ENCODE measurements at places on chromosomes 12 and 14.

DNA sequence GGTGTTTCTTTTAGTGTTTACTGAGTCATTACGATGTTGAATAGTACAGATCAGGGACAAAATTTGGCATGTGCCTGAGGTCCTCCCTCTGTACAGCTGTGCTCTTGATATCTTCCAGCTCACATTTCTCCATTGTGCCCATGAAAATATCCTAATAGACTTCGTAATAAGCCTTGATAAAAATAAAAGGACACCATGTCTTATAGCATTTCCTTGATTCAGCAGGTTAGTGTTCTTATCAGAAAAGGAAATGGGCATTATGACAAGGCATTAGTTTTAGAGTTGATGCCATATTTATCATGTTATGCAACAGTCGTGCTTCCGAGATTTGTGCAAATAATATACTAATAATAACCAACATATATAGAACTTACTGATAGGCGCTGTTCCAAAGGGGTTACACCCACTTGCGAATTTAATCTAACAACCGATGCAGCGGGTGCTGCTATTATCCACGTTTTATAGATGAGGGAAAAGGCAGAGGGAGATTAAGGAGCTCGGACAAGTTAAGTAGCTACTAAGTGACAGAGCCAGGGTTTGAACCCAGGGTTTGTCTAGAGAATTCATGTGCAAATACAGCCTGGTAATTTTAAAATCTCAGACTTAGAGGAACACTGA, 15.1 kb upstream of the WNK1 start:
- no peak for DNase-seq

DNA sequence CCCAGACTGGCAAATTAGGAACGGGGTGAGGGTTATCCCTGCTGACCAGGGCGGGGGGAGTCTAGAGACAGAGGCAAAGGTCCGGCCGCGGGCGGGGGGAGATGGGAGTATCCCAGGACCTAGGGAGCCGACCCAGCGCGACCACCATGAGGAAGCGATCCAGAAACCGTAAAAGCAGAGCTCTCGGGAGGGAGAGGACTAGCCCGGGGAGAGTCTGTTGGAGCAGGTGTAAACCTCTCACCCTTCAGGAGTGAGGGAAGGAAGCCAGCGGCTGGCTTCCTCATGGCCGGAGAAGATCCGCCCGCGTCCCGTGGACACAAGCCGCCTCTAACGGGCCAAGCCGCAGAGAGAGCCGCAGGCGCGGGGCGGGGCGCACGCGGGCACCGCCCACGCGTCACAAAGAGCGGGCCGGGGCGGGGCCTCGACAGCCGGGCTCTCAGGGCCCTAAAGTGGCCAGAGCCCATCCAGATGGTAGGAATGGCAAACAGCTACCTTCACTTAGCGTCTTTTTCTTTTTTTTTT, at the start of gene ACRBP:
TSS of gene ACRBP (minus strand) at position 350 of the 522 bp plus-strand sequence. CDS start at position 284, 66 bp downstream.
- peak; percentile 43 for DNase-seq

DNA sequence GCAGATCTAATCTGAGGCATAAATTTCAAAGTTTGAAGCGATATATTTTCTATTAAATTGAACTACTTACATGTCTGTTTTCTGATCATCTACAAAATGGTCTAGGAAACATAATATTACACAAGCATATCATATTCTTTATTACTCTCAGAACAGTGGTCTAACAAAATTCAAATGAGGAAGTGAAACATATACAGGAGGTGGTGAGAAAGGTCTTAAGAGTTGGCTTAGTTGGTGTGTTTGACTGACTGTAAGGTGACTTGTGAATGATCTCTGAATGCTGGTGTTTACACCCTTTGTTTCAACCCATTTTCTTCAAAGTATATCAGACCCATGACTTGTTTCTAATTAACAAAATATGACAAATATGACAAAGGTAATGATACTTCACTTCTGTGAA, 1156.8 kb downstream of the SLC16A7 start:
- no peak for DNase-seq

DNA sequence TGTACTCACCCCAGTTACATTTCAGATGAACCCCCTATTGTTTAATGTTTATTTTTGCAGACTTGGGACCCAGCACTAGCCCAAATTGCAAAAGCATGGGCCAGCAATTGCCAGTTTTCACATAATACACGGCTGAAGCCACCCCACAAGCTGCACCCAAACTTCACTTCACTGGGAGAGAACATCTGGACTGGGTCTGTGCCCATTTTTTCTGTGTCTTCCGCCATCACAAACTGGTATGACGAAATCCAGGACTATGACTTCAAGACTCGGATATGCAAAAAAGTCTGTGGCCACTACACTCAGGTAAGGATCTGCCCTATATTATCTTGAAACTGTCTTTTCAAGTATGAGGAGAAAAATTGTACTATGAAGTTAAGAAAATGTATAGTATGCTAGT, 1.2 kb downstream of the GLIPR1 start:
- no peak for DNase-seq

GRCh38 chr12:14607568-14607967, 39.9 kb upstream of the PLBD1 start:
- DNase-seq: no peak

DNA sequence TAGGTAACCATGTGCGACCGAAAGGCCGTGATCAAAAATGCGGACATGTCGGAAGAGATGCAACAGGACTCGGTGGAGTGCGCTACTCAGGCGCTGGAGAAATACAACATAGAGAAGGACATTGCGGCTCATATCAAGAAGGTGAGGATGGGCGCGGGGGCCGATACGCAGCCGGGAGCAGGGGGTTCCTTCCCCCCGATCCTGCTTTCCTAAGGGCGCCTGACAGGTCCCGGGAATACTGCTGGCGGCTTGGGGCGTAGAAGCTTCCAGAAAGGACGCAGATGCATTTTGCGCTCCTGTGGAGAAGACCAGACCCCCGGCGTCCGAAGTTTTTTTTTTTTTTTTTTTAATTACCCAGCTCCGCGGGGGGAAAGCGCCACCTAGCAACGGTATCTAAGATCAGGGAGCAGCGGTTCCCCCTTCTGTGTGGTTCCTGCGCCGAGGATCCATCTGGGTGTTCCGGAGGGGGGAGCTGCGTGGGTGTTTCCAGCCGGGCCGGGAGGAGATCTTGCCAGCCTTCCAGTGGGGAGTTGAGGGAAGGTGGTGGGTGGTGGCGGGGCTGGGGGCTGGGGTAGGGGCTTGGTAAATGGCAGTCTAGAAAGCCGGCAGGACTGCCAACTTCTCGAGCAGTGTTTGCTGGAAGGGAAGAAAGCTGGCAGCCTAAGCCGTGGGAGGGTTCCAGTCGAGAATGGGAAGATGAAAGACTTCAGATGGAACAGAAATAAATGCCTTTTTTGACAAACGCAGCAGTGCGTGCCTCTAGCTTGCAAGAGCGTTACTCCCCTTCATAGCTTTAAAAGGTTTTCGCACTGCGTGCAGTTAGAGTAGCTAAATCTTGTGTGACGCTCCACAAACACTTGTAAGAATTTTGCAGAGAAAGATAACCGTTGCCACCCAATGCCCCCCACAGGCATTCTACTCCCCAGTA, 764 bp downstream of the DYNLL1 start:
- peak; percentile 42 for DNase-seq

GRCh38 chr14:104821229-104821945, 20.5 kb downstream of the ZBTB42 start:
- DNase-seq: no peak

DNA sequence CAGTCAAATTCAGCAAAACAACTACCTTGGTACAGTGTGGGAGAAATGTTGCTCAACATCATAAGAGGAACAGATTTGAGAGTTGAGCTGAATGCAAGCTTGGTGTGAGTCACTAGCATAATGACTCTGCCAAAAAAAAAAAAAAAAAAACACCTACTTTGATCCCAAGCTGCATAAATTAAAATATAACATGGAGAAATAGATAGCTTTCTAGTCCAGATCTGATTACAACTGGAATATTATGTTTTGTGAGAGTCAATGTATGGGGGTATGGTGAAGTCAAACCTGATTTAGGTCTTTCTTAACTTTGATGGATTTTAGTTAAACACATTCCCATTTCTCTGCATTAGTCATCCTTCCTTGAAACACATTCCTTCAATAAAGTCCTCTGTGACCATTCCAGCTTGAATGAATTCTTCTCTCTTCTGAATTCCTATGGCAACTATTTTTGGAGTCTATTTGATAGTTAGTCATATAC, 188.1 kb downstream of the SLC5A8 start:
- no peak for DNase-seq

DNA sequence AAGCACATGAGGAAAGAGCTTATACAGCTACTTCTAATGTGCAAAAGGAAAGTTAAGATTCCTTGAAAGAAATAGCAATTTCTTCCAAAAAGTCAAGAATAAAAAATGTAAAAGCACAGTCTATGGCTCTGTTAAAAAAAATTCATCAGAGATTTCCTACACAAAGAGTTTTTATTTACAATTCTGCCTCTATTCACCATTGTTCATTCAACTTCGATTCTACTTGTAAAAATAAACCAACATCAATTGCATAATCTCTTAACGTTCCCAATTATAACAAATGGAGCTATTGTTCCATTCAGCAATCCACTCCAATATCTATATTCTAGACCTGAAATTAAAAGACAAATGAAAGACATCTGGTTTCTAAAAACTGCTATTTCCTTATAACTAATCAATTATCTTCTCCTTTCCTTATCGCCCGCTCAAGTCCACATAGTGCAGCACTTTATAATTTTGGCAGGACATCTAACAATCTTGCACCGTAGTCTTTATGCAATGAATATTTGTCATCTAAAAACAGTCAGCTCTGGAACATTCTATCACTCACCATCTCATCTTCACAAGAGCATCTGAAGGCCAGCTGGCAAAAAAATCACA, 6.2 kb downstream of the EIF2S3B start:
- DNase-seq: no peak

- no peak for DNase-seq
These were observed 65.7 kb upstream of the ASPG start for GRCh38 chr14:104019806-104020205.

GRCh38 chr12:49939707-49940106, 10.8 kb upstream of the AQP2 start:
- DNase-seq: no peak

- DNase-seq: no peak
These were observed 173.0 kb downstream of the STXBP6 start for GRCh38 chr14:24876996-24877395.

DNA sequence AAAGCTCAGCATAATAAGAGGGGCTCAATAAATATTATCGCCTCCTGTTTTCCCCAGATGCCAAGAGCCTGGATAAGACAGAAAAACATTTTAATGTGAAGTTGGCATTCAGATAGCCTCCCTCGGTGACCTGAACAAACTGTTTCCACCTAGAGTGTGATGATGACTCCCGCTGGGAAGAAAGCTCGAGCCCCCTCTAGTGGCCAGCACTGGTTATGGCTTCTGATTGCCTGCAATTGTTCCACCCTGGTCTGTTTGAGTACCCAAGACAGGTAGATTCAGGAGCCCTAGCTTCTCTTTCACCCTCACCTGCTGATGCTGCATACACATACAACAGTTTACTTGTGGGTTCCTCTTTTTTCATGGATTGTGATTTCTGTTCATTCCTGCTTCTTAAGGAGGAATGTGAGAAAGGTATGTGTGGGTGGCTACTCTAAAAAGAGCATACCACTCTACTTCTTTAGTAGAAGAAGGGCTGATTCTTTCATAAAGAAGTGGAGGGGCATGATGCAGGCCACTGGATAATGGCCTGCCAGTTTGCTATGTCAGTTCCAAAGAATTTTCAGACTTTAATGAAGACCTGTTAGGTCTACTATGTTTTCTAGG, 6.4 kb downstream of the ERG28 start:
- DNase-seq: peak; percentile 81

GRCh38 chr14:77273796-77274195, 2.8 kb upstream of the NGB start:
- no peak for DNase-seq

GRCh38 chr12:80714055-80714454, 2.7 kb upstream of the MYF5 start:
- no peak for DNase-seq

- no peak for DNase-seq
These were observed 2.0 kb upstream of the NTF3 start for GRCh38 chr12:5429741-5430557.

DNA sequence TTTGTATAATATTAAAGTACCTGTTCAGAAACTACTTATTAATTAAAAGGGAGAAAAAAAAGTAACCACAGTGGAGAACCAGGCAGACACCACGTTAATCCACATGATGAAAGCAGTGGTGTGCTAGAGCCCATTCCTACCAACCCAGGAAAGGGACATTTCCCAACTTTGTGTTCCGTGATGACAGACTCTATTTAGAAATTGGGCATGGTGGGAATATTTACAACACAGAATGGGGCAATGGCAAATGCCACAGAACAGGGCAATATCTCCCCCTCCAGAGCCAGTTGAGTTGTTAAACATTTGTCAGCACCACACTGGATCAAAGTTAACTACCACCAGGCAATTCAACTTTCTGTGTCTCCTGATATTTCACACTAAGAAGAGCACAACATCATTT, 1.2 kb upstream of the HIGD1C start:
- no peak for DNase-seq

DNA sequence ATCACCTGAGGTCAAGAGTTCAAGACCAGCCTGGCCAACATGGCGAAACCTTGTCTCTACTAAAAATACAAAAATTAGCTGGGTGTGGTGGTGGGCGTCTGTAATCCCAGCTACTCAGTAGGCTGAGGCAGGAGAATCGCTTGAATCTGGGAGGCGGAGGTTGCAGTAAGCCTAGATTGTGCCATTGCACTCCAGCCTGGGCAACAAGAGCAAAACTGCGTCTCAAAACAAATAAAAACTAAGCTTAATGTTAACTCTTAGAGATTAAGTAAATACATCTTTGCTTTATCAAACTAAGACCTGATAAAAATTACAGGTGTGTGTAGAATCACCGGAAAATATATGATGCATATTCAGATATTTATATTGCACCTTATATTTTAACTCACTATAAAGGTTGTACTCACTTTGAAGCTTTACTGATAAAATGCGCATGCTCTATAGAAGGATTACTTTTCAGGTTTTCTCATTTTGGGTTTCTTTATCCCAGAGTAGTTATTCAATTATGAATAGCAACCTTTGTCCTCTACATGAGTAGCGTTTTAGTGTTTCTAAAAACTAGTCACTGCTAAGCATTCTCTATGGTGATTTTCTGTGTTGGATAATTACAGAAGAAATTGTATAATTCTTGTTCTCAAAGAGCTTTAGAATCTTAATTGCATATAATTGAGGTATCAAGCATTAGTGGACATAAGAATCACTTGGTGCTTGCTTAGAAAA, 9.4 kb downstream of the ARID4A start:
- DNase-seq: no peak

DNA sequence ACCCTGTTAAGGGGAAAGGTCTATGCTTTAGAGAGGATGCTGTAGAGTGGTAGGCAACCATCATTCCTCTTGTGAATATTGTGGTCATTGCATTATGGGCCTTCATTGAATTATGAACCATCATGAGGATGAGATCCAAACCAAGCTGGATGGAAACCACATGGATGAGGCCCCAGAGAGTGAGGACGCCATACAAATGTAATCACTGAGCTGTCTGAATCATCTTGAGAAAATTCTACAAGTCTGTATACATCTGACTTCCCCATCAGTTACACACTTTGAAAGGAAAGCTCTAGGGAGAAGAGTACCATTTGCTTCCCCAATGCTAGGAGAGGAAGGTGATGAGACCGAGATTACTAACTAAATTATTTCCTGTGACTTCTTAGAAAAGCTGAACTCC, 172.9 kb downstream of the CACNA1C start:
- no peak for DNase-seq

GRCh38 chr12:66154776-66155175, 15.0 kb downstream of the TMBIM4 start:
- no peak for DNase-seq

- DNase-seq: no peak
These were observed 145.7 kb upstream of the LMNTD1 start for GRCh38 chr12:25698772-25699171.
